ENCODE measurements at places on chromosomes 3 and 15.

- DNase-seq: no peak
These were observed 278.8 kb downstream of the GABRG3 start for GRCh38 chr15:27249760-27250109.

DNA sequence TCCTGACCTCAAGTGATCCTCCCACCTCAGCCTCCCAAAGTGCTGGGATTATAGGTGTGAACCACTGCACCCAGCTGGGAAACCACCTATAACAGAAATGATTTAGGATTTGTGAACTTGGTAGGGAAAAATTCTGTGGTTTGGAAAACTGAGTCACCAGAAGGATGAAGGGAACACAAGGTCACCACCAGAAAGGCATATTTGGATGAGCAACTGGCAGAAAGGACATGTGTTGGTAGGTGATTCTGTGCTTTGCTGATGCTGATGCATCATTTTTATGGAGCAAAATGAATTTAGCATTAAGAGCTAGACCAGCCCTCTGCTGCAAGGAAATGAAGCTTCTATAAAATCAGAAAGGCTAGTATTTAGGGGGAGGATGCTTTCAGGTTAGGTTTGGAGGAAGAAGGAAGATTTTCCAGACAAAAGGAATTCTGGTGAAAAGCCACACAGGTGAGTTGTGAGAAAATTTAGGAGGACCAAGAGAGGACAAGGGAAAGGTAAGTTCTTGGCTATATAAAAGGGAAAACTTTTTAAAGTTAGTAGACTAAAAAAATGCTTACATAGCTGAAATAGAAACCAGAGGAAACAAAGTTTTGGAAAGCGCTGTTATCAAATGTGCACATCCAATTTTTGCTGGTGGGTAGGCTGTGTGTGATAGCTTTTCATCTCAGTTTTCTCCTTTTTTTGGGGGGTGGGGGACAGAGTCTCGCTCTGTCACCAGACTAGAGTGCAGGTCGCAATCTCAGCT lies 3.6 kb downstream of the PXK start:
- DNase-seq: no peak

DNA sequence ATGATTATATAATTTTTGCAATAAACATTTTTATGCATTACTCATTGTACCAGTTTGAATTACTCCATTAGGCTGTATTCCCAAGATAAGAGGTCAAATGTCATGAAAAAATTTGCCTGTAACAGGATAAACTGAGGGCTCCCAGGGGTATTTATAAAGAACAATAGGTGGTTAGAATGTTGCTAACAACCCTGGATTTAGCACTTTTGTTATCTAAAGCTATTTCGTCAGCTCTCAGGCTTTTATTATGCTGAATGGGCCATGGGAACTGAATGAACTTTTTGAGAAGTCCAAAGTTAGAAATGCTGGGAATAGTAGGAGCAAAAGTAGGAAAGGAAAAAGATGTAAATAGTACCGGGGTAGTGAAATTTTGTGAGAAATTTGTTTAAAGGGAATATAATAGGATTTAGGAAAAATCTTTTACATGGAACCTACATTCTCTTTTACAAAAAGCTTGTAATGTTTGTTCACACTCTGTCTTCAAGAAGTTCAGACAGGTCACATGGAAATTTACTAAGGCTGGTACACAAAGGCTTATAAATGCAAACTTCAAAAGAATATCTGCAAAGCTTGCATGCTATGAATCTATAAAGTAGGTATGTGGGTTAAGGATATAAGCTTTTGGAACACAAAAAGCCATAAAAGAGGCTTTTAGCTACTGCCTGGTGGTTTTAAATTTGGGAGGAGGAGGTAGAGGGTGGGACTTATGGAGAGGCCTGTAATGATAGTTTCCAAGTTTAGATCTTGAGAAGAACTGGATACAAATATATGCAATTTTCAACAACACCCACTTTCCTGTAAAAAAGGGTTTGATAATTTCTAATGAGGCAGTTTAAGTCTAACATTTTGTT lies 445.8 kb upstream of the NAALADL2 start:
- DNase-seq: no peak

GRCh38 chr3:64109438-64109837 lies 86.1 kb upstream of the PSMD6 start:
- DNase-seq: no peak

- DNase-seq: no peak
These were observed 264.2 kb downstream of the VPS13C start for GRCh38 chr15:61796056-61796455.

GRCh38 chr15:59594991-59595390 lies 16.6 kb upstream of the GCNT3 start:
- DNase-seq: no peak

DNA sequence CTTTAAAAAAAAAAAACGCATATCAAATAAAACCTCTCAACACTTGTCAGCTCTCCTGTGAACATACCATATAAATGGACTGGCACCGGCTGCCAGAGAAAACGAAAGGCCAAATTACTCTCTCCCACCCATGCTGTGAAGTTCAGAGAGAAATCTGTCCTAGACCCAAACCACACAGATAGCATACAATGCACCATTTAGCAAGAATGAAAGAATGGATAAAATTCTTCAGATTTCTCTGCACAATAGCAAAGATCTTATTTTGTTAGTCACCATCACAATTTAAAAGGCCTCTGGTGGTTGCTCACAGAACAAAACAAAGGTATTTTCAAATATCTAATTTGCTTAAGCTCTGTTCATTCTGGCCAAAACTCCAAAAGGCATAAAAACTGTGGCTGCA lies 93.9 kb upstream of the BHLHE40 start:
- no peak for DNase-seq

Measured in stimulated activated CD4-positive, alpha-beta T cell treated with anti-CD3 and anti-CD28 coated beads, TNF-alpha, amount 100 ng/mL, for 48 hours (primary cell).